ENCODE measurements at places on chromosomes 16 and 17. TPM values are rescaled to one million over a fixed set of nuclear protein-coding genes. Genes with fewer than 3 reads are reported as not detected.

OR1F1 gene
- not detected for total RNA-seq

DNA sequence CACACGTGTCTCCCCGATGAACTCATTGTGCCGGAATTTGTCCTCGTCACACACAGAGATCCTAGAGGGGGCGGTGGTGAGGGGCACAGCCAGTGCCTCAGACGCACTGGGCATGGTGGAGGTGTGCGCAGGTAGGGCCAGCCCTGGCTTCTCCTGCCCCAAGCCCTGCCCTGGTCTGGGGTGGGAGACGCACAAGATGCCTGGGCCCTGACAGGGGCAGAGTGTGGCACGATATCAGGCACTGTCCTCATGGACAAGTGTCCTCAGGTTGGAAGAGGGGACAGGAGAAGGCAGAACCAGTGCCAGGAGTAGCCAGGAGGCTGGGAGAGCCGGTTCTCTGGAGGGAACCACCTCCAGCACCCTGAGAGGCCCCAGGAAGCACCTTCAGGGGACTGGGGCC is 20.0 kb downstream of the DOC2B start:
- no peak for DNase-seq

HLF gene
- 0.32 TPM for total RNA-seq

GRCh38 chr17:50044483-50044882 is 11.4 kb upstream of the ITGA3 start:
- no peak for DNase-seq

PRSS21 gene
- total RNA-seq = 13.1 TPM

DNA sequence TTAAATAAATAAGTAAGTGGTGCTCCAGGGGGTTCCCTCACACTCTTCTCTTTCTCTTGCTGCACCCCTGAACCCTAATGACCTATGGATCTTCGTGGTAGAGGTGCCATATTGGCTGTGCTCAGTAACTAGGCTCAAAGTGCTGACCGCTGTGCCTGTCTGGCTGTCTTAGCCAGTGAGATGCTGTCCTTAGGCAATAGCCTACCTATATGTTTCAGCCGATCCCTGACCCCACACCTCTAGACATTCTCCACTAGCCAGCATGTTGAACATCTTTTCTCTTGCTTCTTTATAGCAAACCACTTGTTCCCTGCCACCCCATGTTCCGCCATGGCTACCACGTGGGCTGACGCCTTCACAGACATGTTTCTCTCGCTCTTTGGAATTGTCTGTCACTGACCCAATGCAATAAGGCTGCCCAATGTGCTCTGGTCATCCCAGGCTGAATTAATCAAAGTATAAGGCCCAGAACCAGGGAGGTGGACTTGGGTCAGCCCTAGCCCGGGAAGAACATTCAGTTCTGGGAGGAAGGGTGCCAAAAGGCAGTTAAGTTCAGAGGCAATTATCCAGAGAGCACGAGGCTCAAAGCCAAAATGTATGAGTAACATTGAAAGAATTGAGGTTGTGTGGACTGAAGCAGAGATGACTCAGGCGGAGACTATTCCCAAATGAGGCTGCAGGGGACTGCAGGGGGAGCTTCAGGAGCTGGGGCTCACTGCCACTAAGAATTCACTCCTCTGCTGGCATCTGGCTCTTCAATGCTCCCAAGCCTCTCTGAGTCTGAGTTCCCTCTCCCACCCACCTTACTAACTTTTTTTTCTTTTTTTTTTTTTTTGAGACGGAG is 28.7 kb upstream of the TNRC6A start:
- no peak for DNase-seq

JPH3 gene
- 0.08 TPM for total RNA-seq

GRCh38 chr16:8957063-8957397 is 6.7 kb downstream of the USP7 start:
- DNase-seq = no peak

DNA sequence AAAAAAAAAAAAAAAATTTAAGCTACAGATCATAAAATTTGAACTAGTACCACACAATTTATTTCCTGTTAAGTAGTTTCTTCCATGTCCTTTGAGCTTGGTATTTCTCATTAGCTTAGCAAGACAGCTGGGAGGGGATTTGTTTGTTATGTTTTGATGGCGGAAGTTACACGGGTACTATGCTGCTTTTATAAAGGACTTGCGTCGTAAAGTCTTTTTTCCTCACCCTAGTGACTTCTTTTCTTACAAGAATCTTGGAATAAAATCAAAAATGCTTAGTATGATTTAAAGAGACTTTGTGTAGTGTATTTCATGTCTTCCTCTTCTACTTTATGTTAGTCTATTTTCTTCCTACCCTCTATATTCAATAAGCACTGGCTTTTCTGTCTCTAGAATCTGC is 89.1 kb downstream of the NLK start:
- DNase-seq = no peak

DNA sequence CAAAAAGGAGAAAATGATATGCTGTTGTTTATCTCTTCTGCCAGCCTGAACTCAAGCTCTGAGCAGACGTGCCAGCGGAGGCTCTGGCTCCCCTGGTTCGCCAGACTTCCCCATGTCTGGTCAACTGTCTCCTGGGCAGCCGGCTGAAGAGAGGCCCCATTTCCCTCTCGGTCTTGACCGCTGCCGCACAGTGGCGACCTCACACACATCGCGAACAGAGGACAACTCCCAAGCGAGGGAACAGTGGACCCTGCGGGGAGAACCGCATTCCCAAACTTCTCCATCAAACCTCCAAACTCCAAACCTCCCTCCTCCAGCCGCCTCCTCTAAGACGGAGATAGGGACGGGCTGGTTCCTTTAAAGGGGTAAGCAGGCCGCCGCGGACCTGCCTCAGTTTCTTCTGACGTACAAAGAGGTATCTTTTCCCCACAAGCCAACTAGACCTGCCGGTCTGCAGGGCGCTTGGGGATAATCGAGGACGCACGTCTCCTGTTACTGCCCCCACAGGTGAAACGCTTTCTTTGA is 24.9 kb upstream of the RFFL start:
- DNase-seq = peak; percentile 18

DNA sequence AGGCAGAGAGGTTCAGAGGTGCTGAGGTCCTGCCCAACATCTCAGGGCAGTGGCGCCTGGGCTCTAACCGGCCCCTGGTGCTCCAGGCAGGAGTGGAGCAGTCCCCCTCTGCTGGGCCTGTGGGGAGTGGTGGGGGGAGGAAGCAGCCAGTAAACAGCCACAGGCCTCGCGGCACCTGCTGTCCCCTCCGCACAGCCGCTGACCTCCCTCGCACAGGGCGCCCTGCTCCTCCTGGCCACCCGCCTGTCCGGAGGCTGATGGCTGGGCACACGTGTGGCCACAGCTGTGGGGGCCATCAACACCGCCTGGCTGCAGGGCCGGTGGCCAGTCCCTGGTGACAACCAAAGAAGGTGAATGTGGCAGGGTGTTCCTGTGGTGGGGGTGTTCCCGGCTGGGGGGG is 36.8 kb upstream of the PABPN1L start:
- no peak for DNase-seq

TLCD2 gene
- 0.04 TPM for total RNA-seq
